ENCODE measurements at places on chromosomes 2 and 18. TPM values are rescaled to one million over a fixed set of nuclear protein-coding genes. Genes with fewer than 3 reads are reported as not detected.

- H3K4me1 ChIP-seq: no peaks in the 10 kb centered on the region
- H3K27me3 ChIP-seq: no peaks in the 10 kb centered on the region
- no peaks in the 10 kb centered on the region for H3K36me3 ChIP-seq
- no peak overlapping the region for H3K27ac ChIP-seq
- no peak overlapping the region for H3K4me3 ChIP-seq
- no peak for DNase-seq
These were observed 148.2 kb upstream of the ITGA4 start for GRCh38 chr2:181308766-181309515.

- H3K4me3 ChIP-seq: no peak overlapping the region
- no peaks in the 10 kb centered on the region for H3K27me3 ChIP-seq
- peaks cover 5% of the 10 kb centered on the region for H3K36me3 ChIP-seq
- no peak for DNase-seq
- no peak overlapping the region for H3K27ac ChIP-seq
These were observed 215.3 kb upstream of the GULP1 start for GRCh38 chr2:188076149-188077056.

DNA sequence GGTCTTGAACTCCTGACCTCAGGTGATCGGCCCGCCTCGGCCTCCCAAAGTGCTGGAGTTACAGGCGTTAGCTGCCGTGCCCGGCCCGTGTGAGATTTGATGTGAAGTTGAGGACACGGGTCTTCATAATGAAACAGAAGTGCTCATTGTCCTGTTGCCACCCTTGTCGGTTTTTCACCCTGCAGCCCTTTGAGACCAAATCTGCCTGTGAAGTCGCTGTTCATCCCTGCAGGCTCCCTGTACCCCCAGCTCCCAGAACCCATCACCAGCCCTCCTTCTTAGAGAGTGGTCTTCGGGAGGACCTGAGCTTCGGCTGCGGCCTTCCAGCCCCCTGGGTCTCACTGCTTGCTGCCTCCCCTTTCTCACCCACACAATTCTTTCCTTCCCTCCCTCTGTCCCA is 325.2 kb downstream of the GBX2 start:
- H3K27ac ChIP-seq: no peak overlapping the region
- H3K27me3 ChIP-seq: peaks cover 5% of the 10 kb centered on the region
- no peak overlapping the region for H3K4me3 ChIP-seq
- H3K4me1 ChIP-seq: peaks cover 5% of the 10 kb centered on the region
- no peaks in the 10 kb centered on the region for H3K36me3 ChIP-seq

DNA sequence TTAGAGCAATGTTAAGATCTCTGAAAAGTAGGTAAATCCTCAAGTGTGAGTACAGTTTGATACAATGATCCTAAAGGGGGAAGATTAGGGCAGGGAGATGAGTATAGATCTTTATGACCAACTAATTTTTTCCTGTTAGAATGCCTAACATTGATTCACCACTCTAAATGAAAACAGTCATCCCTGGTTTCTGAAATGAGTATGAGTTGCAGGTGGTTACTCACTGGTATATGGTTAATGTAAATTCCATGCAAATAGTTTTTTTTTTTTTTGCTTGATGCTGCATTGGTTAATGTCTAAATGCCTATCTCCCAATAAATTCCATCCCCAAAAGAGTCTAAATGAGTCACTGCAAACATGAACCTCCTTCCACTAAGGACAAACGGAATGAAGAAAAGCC is 55.0 kb upstream of the SERPINB2 start:
- no peak overlapping the region for H3K4me3 ChIP-seq
- no peak for DNase-seq
- no peaks in the 10 kb centered on the region for H3K4me1 ChIP-seq

GRCh38 chr2:66233981-66234380 is 200.9 kb upstream of the MEIS1 start:
- H3K27me3 ChIP-seq: no peaks in the 10 kb centered on the region
- no peak overlapping the region for H3K4me3 ChIP-seq
- DNase-seq: no peak
- peaks cover 15% of the 10 kb centered on the region for H3K4me1 ChIP-seq

- peaks cover 7% of the 10 kb centered on the region for H3K36me3 ChIP-seq
- H3K27ac ChIP-seq: no peak overlapping the region
- no peak for DNase-seq
- no peak overlapping the region for H3K4me3 ChIP-seq
- H3K27me3 ChIP-seq: peaks cover 1% of the 10 kb centered on the region
- H3K4me1 ChIP-seq: peaks cover 15% of the 10 kb centered on the region
These were observed 155.6 kb upstream of the HS6ST1 start for GRCh38 chr2:128474036-128474955.

DNA sequence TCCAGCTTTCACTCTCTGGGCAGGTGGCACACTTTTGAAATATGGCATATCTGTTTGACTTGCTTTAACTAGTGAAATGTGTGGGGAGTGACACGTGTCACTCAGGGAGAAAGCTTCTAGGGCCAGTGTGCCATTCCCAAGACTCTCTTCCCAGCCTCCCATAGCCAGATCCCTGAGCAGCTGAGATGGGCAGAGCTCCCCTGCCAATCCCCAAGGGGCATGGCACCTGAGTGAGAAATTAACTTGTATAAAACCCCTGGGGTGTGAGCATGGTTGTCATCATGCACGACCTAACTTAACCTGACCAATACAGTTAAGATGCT is 39.0 kb upstream of the MARCO start:
- H3K4me1 ChIP-seq: no peaks in the 10 kb centered on the region
- H3K36me3 ChIP-seq: no peaks in the 10 kb centered on the region
- no peak for DNase-seq
- H3K27ac ChIP-seq: no peak overlapping the region
- no peak overlapping the region for H3K4me3 ChIP-seq

DNA sequence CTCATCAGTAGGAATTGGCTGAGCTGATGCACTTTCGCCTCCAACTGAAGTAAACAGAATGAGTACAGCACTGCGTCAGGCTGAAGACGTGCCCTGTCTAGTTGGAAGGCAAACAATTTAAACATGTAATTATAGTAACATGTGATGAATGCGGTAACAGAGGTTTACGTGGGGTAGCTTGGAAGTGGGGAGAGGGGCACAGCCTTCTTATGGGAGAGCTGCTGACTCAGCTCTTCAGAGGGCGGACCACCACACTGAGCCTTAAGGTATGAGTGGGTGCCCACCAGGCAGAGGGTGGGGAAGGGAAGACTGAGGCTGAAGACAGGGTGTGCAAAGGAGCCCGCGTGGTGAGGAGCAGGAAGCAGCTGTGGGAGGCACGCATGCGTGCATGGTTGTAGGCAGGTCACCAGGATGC is 6.2 kb upstream of the EHD3 start:
- no peaks in the 10 kb centered on the region for H3K27me3 ChIP-seq
- no peaks in the 10 kb centered on the region for H3K36me3 ChIP-seq
- no peak overlapping the region for H3K27ac ChIP-seq
- H3K4me1 ChIP-seq: no peaks in the 10 kb centered on the region

DNA sequence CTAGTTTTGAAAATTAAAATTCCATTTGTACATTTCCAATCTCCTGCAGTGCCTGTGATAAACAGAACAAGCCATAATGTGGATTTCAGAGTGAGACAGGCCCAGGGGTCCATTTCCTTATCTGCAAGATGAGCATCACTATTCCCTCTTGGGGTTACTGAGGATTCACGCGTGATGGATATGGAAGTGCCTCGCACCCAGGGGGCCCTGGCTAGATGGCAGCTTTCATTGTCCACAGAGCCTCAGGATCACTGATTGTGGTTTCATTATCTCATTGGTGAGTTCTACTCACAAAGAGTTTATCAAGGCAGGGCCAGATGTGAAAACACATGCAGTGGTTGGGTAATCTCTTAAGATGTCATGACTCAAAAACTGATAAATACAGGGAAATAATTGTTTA is 11.6 kb downstream of the CNGA3 start:
- no peak overlapping the region for H3K27ac ChIP-seq
- no peak for DNase-seq
- no peaks in the 10 kb centered on the region for H3K27me3 ChIP-seq
- peak overlapping the region; percentile 11 for H3K4me3 ChIP-seq
- H3K4me1 ChIP-seq: peaks cover 6% of the 10 kb centered on the region
- no peaks in the 10 kb centered on the region for H3K36me3 ChIP-seq

LOXL3 gene
- total RNA-seq: 64.2 TPM

SULT1C2 gene
- total RNA-seq: not detected

COLEC12 gene
- 0.20 TPM for total RNA-seq

MARCHF4 gene
- 26.1 TPM for total RNA-seq
